CD8-positive, alpha-beta memory T cell (primary cell): ENCODE measurements at places on chromosomes 12 and 14.
A peak's percentile ranks its signal among the peaks of the same experiment; 100 is the strongest.

DNA sequence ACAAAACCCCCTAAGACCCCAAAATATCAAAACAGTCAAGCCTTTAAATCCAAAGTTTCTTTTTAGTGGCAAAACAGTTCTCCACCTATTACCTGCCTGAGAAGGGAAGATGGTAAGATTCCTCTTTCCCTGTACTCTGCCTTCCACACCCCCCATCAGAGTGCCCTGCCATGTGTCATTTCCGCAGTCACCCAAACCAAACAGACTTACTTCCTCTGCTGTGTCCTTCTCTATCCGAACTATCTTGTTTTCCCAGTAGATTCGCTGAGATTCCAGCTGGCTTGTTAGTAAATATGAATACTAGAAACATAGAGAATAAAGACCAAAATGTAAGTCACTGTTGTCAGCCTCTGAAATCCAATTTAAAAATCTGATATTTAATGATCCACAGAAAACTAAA is 30.4 kb downstream of the BRAP start:
- DNase-seq: no peak

- DNase-seq: no peak
Measured at GRCh38 chr12:47321436-47321835, 241.7 kb upstream of the AMIGO2 start.

DNA sequence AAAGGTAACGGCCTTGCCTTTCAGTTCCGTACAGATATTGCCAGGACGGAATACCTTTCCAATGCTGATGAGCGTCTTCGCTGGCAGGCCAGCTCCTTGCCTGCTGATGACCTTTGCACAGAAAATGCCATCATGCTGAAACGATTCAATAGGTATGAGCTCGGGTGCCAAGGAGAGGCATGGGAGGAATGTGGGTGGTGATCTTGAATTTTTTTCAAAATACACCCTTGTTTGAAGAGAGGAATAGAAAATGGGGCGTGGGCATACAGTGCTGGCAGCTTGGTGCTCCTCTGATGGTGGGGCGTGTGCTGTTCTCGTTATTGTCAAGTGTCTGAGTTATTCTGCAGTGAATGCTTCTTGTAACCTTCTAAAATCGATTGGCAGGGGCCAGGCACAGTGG is 52.5 kb downstream of the HSP90AA1 start:
- DNase-seq: no peak

- DNase-seq: no peak
Measured at GRCh38 chr14:69137843-69138535, 14.9 kb downstream of the DCAF5 start.

DNA sequence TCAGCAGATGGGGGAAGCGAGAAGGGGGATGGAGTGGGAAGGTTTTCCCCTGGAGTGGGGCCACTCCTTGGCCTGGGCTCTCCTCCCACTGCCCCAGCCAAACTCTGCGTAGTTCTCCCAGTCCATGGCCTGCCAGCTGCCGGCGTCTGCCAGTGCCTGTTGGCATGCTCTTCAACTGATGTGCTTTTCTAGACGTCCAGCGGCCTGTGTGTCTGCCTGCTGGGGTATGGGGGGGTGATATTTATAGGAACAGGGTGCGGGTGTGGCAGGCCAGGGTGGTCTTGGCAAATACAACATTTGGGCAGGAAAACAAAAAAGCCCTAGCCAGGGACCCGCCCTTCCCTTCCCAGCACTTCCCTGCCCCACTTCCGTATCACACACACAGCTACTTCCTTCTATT is 786.3 kb upstream of the NOVA1 start:
- DNase-seq: no peak

- DNase-seq: no peak
Measured at GRCh38 chr12:124848621-124849380, 14.9 kb downstream of the SCARB1 start.

- peak; percentile 47 for DNase-seq
Measured at GRCh38 chr14:77862154-77862786, 62.4 kb downstream of the ADCK1 start.

DNA sequence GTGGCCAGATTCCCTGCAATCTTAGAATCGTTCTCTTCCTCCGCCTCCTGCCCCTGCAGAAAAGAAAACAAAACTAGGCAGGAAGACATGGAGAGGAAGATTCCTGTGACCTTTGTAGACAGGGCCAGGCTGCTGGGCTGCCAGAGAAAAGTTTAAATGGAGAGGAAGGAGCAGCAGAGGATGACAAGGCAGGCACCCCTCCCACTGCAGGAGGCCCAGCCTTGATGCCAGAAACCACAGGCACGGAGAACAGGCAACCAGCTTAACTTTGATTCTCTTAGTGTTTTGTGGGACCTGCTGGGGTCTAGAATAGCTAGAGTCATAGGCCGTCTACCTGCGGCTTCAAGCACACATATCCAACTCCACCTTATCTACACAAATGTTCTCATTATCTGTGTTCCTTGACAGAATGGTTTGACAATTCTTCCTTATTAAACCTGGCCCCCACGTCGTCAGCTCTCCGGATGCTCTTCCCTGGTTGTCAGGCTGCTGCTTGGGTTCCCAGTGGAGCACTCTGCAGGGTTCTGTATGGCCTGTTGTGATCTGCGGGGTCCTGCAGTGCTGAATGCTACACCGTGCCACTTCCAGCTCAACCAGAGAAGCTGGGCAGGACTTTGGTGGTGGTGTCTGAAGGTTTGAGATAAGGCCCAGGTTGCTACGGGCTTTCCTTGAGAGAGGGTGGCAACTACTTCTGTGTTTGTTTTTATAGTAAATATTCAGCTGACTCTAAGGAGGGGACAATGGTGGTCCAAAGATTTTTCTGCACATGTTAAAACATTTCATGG is 609.5 kb downstream of the AACS start:
- DNase-seq: no peak

DNA sequence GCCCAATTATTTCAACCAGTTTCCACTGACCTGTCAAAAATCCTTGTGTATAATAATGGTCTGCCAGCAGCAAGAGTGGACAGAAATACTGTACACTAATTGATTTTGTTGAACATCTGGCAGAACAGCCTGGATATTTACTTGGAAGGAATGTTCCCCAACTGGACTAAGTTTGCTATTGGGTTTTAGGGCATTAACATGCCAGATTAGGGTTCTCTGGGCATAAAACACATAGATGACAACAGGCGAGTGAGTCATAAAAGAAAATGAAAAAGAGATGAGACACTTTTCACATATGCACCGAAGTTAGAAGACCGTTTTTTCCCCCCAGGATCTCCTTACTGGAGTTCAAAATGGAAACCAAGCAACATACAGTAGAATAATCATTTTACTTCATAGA is 236.3 kb upstream of the NAV3 start:
- no peak for DNase-seq

GRCh38 chr14:74548881-74549280 is 55.3 kb downstream of the ISCA2 start:
- no peak for DNase-seq

GRCh38 chr12:124686370-124687173 is 119.2 kb upstream of the NCOR2 start:
- no peak for DNase-seq

DNA sequence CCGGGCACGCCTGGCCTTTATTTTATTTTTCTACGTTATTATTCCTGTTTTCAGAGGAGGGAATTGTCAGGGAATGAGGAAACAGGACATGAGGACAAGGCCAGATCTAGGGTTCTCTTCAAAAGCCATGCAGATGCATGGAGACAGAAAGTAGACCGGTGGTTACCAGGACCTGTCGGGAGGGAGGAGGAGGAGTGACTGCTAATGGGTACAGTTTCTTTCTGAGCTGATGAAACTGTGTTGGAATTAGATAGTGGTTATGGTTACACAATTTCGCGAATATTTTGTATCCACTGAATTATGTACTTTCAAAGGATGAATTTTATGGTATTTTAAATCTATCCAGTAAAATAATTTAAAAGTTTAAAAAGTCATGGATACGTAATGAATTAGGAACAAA is 11.3 kb downstream of the ZNF839 start:
- no peak for DNase-seq

GRCh38 chr14:78355109-78355508 is 184.9 kb downstream of the NRXN3 start:
- no peak for DNase-seq

GRCh38 chr14:53651096-53651740 is 305.4 kb downstream of the BMP4 start:
- no peak for DNase-seq

DNA sequence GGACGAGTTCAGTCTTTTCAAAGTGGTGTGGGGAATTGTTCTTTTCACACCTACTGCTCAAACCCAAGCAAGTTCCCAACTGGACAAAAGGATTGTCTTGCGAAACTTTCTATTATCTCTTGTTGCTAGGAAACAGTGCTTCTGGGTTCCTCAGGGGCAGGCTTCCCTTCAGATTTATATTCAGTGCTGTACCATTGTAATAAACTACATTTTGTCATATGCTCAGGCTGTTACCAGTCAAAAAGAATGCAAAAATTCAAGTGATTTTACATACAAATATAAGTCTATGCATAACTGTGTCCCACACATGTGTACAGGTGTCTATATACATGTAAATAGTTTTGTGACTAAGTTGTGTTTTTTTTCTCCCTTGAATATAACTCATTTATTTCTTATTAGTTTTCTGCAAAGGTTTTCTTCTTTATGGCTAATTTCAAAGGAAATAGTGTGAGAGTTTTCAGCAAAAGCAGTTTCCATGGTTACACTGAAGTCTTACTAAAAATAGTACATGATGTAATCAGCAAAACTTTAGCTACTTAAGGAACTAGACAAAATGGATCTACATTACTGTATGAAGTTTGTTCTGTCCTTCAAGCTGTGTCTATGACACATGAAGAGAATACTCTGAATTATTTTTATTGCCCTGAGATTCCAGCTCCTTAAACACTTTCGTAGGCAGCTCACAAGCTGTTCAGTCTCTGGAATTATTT is 430.2 kb upstream of the TMPO start:
- no peak for DNase-seq

DNA sequence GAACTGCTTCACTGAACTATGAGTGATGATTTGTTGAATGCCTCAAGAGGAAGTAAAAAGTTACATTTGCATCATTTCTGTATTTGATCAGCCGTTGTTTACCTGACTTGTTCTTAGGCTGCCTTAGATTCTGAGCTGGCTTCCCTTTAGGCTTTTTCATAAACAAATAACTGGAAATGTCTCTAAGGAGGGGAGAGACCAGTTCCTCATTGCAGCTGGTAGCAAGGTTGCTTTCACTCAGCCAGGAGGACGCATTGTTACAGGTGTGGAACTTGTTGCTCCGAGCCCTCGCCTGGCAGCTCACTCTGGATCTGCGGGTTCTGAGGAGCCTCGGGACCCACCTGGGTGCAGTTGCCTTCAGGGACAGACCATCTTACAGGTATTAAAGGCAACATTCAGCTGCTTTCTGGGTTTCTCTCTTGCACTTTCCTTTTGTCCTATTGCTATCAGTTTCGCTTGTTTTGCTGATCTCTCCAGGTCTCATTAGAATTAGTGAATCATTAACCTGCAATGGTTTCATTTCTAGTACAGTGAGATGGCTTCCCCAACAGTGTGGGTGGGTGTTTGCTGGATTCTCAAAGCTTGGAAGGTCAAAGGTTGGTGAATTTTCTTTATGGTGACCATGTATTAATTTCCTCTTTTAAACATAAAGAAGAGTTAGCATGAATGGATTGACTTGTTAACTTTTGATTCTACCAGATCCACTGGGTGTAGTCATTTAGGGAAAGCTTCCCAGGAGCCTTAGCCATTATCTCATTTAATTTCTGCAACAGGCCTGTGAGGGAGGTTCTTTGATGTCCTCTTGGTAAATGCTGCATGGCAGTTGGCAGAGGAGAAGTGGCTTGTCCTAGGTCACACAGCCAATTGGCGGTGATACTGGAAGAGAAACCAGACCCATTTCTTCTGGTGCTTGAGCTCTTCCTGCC is at the start of gene PLEKHG7:
PLEKHG7 (plus strand) TSS at position 236 of the 926 bp plus-strand sequence. CDS start 3,643 bp downstream, outside the sequence.
- no peak for DNase-seq

GRCh38 chr12:32714772-32715171 is 35.7 kb downstream of the DNM1L start:
- DNase-seq: no peak

DNA sequence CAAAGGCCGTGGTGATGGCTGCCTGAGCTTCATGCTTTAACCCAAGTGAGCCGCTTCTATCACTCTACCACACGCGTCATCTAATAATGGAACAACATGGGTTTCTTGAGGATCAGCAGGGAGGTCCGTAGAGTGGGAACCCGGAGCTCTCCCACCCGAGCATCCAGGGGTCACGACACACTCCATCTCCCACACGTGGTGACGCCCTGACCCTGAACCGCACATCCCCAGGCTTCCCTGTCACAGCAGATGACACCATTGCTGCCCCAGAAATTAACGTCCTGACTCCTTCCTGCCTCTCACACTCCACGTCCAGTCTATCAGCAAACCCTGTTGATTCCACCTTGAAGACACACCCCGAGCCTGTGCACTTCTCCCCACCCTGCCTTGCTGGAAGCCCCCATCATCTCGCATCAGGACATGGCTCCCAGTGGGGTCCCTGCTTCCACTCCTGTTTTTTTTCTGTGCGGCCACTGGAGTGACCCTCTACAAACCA is 163.2 kb downstream of the PIWIL1 start:
- no peak for DNase-seq

- DNase-seq: no peak
Measured at GRCh38 chr14:100747021-100747586, 20.4 kb downstream of the DLK1 start.

DNA sequence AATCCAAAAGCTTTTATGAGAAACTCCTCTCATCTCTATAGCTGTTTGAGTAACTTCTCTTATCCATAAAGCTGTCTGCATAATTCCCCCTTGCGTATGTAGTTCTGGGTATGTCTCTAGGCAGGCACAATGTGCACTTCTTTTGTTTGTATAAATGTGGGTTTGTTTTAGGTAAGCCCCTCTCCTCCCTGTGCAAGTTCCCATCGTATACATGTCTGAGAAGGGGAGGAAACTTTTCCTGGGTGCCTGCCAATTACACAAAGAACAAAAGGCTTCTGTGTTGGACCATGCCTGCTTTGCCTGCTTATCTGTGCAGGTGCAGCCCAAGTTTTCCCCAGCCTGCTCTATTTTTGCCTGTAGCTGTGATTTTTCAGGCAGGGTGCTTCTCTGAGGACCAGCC is 96.7 kb downstream of the CCER1 start:
- DNase-seq: no peak

DNA sequence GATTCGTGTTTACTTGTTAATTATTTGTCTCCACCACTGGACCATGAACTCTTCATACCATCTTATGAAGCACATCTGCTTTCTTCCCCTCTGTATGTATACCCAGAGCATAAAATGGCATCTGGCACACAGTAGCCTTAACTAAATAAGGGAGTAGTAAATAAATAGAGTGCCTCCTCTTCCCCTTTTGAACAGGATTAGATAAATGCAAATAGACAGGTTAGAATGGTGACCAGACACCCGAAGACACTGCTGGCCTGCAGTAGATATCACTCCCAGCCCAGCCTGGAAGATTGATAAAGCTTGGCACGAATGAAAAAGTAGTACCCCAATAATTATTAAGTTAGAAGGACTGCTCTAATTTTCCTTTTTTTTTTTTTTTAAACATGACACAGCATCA is 6.9 kb downstream of the GALNT4 start:
- no peak for DNase-seq

GRCh38 chr12:4420138-4420670 is 25.4 kb downstream of the FGF6 start:
- DNase-seq: no peak
